Ovary (tissue), 10 donors: ENCODE measurements at places on chromosomes 7 and 10. TPM values are rescaled to one million over a fixed set of nuclear protein-coding genes. Genes with fewer than 3 reads are reported as not detected.

The TFPI2 gene
- total RNA-seq, result 45.0 TPM

- no peak for DNase-seq
These were observed 6.6 kb upstream of the ZNF22 start for GRCh38 chr10:44993922-44994751.

- DNase-seq, result no peak
These were observed 52.6 kb downstream of the RASGEF1A start for GRCh38 chr10:43214071-43214955.

- DNase-seq, result no peak
These were observed 33.7 kb upstream of the DGKI start for GRCh38 chr7:137880432-137880831.

DNA sequence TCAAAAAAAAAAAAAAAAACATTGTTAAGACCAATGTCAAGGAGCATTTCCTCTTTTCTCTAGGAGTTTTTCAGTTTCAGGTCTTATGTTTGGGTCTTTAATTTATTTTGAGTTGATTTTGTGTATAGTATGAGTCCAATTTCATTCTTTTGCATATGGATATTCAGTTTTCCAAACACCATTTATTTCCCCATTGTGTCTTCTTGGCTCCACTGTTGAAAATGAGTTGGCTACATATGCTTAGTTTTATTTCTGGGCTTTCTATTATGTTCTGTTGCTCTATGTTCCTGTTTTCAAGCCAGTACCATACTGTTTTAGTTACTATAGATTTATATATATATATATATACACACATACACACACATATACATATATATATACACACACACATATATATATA lies 736.6 kb upstream of the LRRTM3 start:
- no peak for DNase-seq

DNA sequence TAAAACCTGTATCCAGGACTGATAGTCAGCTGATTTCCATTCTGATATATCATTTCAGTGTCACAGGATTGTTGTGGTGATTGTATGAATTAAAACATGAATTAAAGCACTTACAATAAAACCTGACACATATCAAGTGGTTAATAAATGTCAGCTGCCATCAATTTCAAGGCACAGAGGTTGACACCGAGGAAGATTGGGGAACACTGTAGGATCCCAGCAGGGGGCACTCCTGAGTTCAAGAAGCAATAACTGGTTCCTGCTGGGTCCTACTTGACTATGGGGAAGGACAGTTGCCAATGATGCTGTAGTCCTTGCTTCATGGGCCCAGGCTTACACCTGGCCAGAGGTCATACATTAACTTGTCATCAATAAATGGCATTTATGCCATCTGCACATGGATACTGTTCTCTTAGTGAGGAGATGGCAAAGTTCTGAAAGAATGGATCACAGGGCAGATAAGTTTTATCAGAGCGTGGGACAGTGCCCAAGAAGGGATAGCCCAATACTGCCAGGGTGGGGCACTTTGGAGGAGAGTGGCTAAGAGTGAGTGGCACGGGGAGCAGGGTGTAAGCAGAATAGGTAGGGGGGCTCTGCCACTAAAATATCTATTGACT lies 24.1 kb downstream of the FZD1 start:
- peak; percentile 22 for DNase-seq
